ENCODE measurements at places on chromosomes 2 and 18. TPM values are rescaled to one million over a fixed set of nuclear protein-coding genes. Genes with fewer than 3 reads are reported as not detected.

GRCh38 chr2:80302314-80303005 is 2.1 kb downstream of the LRRTM1 start:
- DNase-seq: no peak

DNA sequence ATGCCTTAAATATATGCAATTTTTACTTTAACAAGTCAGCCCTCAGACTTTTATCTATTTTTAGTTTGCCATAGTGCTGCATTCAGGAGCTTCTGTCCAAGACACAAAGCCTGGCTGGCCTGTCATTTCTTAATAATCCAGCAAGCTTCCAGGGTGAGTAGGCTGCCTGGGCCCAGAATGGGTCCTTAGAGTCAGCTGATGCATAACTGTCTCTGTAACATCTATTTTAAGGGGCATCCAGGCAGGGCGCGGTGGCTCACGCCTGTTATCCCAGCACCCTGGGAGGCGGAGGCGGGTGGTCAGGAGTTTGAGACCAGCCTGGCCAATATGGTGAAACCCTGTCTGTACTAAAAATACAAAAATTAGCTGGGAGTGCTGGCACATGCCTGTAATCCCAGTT is 11.8 kb upstream of the GNLY start:
- DNase-seq: peak; percentile 53

GRCh38 chr2:224574423-224575084 is 10.6 kb downstream of the CUL3 start:
- no peak for DNase-seq

DNA sequence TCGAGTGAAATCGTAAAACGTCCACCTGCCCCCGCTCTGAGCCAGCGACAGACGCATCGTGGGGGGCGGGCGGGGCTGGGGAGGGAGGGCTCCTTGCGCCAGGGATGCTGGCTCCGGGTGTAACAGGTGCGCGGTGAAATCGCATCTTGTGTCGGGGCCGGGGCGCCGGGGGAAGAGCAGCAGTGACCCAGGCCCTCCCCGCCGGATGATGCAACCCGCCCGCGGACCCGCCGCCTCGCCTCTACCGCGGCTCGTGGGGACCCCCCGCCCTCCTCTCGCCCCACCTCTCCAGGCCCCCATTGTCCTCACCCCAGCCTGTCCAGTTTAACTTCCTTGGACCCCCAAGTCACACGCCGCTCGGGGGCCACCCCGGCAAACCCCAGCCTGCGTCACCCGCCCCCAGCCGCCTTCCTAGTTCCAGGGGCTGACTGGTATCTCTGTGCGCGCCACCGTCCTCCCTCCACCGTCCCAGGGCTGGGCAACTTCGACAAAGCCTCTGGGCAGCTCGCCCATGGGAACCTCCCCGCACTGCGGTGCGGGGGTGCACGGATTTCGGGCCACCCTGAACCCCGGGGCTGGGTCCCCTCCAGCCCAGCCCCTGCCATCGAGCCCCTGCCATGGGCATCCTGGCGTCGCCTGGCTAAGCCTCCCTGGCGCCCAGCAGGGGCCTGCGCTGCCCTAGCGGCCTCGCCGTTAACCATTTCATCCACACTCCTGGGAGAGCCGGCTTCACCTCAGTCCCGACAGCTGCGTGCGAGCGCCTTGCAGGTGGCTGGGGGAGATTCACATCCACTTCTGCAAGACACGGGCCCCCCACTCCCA is 799 bp upstream of the KIF1A start:
- peak; percentile 47 for DNase-seq

- DNase-seq: no peak
Measured at GRCh38 chr2:84908948-84909713, 3.7 kb downstream of the TMSB10 start.

DNA sequence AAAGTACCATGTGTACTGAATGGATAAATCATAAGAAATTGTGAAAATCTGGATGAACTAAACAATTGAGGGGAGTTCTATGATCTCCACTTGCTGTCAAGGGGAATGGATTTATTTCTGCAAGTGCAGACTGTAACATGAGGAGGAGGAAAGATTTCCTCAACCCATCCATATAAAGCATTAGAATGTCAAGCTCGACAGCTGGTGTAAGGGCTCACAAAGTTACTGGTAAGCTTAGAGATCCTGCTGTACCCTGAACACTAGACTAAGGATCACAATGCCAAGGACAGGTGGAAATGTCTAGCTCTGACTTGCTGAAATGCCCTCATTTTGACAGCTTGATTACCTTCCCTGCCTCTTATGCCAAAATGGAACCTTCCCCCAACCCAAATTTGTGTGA is 125.3 kb downstream of the TCF4 start:
- no peak for DNase-seq

- no peak for DNase-seq
Measured at GRCh38 chr2:69744456-69744855, 2.5 kb downstream of the ANXA4 start.

DNA sequence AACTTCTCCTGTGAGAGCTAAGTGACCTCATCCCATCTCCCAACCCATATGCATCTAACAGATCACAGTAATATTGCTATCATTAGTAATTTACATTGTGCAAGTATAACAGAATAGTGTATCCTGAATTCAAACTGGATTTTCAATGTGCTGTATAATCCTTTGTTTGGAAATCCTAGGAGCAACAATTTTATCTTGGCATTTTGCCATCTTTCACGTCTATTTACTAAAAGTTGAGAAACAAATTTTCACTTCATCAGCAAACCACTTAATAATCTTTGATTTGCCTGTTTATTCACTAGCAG is 3.8 kb downstream of the HNRNPLL start:
- DNase-seq: no peak

DNA sequence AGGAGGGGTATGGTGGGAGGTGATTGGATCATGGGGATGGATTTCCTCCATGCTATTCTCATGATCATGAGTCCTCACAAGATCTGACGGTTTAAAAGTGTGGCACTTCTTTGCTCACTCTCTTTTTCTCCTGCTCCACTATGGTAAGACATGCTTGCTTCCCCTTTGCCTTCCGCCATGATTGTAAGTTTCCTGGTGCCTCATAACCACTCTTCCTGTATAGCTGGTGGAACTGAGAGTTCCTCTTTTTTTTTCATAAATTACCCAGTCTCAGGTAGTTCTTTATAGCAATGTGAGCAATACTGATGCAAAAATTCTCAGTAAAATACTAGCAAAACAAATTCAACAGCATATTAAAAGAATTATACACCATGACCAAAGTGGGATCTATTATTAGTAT is 728.5 kb upstream of the SLC8A1 start:
- DNase-seq: no peak

- no peak for DNase-seq
Measured at GRCh38 chr2:138630164-138630563, 128.6 kb downstream of the SPOPL start.

DNA sequence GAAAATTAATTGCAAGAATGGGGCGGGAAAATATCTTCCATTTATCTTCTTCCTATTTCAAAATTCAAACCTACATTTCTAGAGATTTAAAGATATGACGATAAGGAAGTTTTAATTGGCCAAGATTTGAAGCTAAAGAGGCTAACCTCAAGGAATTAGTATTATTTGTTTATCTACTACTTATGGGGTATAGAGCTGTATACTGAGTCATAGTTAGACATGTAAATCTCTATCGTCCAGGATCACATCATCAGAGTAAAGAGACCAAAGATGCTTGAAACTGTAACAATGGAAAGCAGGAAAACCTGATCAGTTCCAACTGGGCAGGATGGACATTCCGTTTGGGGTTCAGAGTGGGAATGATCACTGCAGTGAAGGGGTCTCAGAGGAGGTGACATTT is 95.2 kb upstream of the KLF7 start:
- DNase-seq: no peak

- DNase-seq: peak; percentile 35
Measured at GRCh38 chr2:226215902-226216503, 583.6 kb downstream of the IRS1 start.

- DNase-seq: no peak
Measured at GRCh38 chr2:170165129-170165528, 12.8 kb upstream of the MYO3B start.

- no peak for DNase-seq
Measured at GRCh38 chr2:191385416-191386160, 140.4 kb downstream of the MYO1B start.

DNA sequence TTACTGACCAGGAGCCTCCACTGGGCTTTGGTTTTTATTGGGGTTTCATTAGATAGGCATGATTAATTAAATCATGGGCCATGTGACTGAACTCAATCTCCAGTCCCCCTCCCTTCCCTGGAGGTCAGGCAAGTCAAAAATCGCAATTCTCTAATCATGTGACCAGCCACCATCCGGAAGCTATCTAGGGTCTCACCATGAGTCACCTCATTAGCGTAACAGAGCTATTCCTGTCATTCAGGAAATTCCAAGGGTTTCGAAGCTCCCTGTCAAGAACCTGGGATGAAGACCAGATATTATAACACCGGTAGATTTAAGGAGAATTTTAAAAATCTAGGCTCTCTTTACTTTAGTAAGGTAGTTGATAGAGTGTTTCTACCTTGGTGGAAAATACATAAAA is 180.3 kb upstream of the TCF4 start:
- no peak for DNase-seq

DNA sequence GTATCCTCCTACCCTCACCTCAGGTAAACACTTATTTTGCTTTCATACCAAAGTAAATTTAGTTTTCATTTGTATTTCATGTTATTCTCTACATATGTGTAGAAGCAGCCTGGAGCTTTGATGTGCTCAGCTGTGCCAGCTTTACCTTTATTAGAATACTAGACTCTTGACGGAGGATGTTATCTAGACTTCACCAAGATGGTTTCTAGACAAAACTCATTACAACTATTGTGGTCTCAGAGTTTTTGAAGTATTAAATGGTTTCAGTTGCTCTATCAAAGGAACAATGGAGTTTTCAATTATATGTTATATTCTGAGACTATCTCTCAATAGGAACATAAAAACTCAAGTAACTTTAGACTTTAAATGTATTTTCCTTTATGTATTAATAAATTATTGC is 5.0 kb upstream of the IL18RAP start:
- no peak for DNase-seq

DNA sequence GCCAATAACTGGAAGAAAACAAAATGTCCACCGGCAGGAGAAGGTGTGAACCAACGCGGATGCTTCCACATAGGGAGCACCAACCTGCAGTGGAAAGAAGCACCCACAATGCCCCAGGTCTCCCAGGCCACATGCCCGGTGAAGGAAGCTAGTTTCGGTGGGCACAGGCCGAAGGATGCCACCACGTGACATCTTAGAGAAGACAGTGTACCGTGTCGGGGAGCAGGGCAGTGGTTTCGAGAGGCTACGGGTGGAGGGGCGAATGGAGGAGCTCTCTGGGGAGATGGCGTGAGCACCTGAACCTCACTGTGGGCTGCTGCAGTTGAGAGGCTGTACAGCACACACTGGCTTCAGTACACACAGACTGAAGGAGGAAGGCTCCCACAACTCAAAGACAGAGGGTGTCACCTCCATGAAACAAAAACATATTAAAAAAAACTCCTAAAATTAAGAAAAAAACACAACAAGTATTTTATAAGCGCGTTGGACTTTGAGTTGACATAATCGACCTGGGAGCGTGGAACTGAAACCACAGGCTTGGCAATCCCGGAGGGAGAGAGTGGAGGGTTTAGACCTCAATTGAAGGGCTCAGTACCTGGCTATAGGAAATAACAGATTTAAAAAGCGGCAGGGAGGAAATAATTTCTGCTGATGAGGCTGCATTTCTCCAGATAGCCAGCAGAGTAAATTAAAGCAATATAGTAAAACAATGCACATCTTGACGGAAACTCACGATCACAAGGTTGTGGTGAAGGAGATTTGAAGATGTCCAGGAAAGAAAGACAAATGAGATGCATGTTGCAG is 160.1 kb downstream of the RTP5 start:
- DNase-seq: no peak

GRCh38 chr18:22391407-22392345 is 26.0 kb downstream of the CTAGE1 start:
- peak; percentile 9 for DNase-seq

- DNase-seq: no peak
Measured at GRCh38 chr2:206456078-206456754, 12.9 kb downstream of the ADAM23 start.

DNA sequence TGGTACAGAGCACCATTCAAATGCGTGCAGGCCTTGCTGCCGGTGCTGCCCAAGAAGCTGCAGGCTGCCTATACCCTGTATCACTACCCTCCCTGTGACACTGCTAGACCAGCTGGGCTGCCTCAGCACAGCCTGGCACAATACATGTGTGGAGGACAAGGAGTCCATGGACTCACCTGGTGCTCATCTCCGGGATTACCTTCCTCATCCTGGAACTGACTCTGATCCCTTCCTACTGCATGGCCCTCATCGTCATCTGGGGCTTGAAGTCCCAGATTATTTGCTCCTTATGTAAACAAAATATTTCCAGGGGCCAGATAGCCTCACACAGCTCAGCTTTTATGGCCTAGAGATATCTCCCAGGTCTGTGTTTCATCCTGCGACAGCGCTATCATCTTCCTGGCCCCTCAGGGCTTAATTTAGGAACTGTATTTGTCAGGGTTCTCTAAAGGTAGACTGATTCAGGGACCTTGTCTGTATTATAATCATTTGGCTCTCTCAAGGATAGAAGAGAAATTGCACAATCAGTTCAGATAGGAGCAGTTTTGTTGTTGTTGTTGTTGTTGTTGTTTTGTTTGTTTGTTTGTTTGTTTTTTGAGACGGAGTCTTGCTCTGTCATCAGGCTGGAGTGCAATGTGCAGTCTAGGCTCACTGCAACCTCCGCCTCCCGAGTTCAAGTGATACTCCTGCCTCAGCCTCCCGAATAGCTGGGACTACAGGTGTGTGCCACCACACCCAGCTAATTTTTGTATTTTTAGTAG is 42.9 kb downstream of the WDR75 start:
- DNase-seq: no peak

DNA sequence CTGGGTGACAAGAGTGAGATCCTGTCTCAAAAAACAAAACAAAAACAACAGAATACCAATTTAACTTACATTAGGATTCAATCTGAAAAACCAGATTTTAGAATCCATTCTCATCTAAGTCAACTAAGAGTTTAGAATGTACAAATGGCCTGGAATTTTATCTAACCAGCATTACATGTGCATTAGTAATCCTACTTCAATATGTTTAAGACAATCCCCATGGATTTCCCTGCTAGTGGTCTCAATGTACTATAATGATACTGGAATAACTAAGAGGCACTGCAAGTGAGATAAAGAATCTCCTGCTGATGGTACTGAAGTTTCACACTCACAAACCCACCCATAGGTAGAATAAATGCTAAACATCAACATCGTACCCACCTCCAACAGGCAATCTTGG is 53.9 kb upstream of the DNER start:
- DNase-seq: no peak

- no peak for DNase-seq
Measured at GRCh38 chr18:62571648-62572047, 48.8 kb downstream of the ZCCHC2 start.

Gene COL6A3
- 41.3 TPM for total RNA-seq

Gene MPV17
- total RNA-seq: 60.8 TPM

Gene C2orf15
- total RNA-seq: not detected

Gene QPCT
- total RNA-seq: 1.5 TPM

Gene FEZ2
- 41.8 TPM for total RNA-seq

Gene EDAR
- not detected for total RNA-seq

Gene SIX3
- not detected for total RNA-seq

Gene CYRIA
- 11.3 TPM for total RNA-seq

Gene AMER3
- not detected for total RNA-seq

Data from heart left ventricle (tissue), 16 donors.